ENCODE measurements at places on chromosomes 12 and 14.

GRCh38 chr12:104003596-104003995 is 37.9 kb downstream of the TDG start:
- DNase-seq = no peak

GRCh38 chr14:104294628-104294982 is 156.2 kb downstream of the KIF26A start:
- DNase-seq = no peak

DNA sequence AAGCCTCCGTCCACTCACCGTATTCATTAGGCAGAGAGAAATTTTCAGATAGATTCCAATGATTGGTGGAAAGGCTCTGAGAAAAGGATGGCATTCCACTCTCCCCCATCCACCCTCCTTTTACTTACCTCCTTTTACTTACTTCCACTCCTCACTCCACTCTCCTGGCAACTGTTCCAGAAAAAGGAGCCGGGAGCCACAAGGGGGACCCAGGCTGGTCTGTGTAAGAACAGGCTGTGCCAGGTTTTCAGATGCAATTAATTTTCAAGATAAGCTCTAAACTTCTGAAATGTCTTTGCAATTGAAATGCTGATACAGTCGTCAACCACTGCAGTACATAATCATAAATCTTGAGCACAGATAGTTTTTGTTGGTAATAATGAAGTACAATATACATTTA is 248.8 kb downstream of the ANO6 start:
- DNase-seq = no peak

DNA sequence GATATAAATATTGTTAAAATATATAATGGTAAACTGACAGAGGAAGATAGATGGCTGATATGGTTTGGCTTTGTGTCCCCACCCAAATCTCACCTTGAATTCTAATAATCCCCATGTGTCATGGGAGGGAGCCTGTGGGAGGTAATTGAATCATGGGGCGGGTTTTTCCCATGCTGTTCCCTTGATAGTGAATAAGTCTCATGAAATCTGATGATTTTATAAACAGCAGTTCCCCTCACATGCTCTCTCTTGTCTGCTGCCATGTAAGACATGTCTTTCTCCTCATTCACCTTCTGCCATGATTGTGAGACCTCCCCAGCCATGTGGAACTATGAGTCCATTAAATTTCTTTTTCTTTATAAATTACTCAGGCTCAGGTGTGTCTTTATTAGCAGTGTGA is 46.3 kb downstream of the PTCSC3 start:
- no peak for DNase-seq
